NCI-H526 treated with DMSO at 0.1 percent for 48 hours (cell line): ENCODE measurements at places on chromosomes 2 and 18.
A peak's percentile ranks its signal among the peaks of the same experiment; 100 is the strongest.

GRCh38 chr18:14922965-14923565, 175.1 kb downstream of the ANKRD30B start:
- DNase-seq, result no peak

DNA sequence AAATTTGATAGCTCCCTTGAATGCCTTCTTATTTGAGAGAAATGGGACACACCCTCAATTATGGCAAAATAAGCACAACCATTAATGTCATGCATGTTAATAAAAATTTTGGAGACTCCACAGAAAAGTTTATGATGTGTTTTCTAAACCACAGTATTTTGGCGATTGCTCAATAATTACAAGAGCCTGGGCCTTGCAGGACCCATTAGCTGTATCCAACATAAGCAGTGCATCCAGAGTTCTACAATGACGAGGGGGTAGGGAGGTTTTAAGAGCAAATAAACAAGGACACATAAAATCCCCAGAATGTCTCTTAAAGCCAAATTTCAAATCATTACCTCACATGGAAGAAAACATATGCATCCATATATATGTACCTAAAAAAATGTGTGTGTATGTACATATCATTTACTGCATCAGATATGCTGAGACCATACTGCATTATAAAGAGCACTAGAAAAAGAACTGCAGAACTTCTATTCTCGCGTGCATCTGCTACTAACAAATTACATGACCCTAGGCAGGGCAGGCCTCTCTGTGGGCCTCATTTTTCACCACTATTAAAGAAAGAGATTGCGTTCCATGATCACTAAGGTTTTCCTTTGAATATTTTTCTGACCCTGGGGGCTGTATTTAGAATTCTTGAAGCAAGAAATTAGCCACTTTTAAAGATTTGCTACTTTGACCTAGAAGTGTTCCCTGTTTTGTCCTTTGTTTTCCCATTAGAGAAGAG, 38.0 kb downstream of the CMPK2 start:
- no peak for DNase-seq

- DNase-seq, result no peak
Observed at GRCh38 chr2:32442020-32442467, 85.2 kb downstream of the BIRC6 start.

DNA sequence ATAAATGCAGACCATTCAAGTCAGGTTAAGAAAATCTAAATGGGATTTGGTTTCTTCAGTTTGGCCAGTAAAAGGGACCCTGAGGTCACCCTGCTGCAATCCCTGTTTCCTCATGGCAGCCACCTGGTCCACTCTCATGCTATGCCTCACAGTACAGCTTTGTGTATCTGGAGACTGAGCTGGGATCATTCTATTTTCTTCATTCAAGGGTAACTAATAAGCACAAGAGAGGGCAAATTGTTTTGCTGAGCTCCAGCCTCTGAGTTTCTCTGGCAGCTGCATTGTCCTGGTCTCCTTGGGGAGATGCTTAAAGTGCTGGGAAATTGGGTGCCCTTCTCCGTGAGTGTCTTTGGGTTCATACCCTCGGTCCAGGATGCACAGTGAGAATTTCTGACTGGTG, 18.5 kb upstream of the BCL2L11 start:
- DNase-seq, result no peak

- no peak for DNase-seq
Observed at GRCh38 chr2:27966466-27966865, 75.9 kb downstream of the BABAM2 start.

- DNase-seq, result no peak
Observed at GRCh38 chr2:71166812-71167211, 36.4 kb downstream of the MPHOSPH10 start.

- DNase-seq, result no peak
Observed at GRCh38 chr2:211333377-211333776, 777.0 kb downstream of the CPS1 start.

DNA sequence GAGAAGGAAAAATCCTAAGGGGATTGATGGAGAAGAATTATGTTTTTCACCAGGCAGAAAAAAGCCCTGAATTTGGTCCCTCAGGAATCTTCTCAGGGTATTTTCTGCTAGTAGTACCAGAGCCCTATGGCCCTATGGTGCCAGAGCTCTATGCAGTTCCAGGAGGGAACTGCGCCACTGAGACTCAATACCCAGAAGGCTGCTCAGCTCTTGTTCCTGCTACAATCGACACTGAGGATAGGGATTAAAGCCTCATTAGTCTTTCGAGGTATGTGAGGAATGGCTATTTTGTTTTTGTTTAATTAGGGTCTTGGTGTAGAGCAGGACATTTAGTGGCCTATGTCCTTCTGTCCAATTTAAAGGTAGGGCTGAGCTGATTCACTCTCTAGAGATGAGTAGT, 21.7 kb upstream of the PPP3R1 start:
- no peak for DNase-seq

- DNase-seq, result no peak
Observed at GRCh38 chr2:74181739-74182138, 3.1 kb upstream of the MOB1A start.

GRCh38 chr18:4230450-4231168, 224.5 kb downstream of the DLGAP1 start:
- DNase-seq, result no peak

DNA sequence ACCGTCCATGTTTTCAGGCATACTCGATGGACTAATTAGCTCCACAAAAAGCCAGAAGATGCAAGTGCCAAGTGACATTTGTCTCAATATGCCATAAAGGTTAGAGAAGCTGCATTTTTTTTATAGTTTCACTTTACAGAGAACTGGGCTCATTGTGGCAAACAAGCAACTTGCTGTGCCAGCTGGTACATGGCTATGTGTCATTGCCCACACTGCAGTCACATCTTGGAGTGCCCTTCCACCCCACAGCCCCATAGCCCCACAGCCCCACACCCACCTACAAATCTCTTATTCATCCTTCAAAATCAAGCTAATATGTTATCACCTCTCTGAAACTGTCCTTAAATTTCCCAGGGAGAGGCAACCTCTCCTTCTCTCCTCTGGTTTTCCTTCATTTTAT, 451.9 kb downstream of the ARHGAP15 start:
- no peak for DNase-seq

DNA sequence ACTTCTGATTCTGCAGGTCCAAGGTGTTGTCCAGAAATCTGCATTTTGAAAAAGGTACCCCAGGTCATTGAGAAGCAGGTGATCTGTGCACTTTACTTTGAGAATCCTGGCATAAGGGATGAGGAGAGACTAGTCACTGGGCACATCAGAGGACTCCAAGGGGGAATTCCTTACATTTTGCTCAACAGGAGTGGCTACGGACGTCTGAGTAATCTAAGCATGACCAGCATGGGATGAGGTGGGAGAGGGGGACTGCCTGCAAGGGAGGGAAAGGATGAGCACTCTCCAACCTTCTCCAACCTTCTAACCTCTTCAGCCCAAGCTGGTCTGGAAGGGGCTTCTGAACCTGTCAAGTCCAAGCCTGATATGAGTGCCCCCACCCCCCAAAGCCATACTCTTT, 55.5 kb downstream of the MARCHF4 start:
- no peak for DNase-seq

DNA sequence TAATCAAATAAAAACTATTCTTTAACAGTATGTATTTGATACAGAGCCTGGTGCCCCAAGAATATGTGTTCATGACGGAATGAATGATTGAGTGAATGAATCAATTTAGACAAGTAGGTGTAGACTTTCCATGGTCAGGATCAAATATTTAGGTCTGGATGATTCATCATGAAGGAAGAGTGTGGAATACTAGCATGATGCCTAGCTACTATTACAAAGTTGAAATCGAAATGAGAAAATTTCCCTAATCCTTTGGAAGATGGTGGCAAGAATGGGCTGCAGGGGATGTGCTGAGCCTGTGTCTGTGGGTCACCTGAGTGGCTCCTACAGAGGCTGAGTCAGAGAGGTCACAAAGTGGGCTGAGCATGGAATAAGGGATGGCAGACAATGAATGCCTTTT, 3.1 kb upstream of the MALT1 start:
- DNase-seq, result no peak

DNA sequence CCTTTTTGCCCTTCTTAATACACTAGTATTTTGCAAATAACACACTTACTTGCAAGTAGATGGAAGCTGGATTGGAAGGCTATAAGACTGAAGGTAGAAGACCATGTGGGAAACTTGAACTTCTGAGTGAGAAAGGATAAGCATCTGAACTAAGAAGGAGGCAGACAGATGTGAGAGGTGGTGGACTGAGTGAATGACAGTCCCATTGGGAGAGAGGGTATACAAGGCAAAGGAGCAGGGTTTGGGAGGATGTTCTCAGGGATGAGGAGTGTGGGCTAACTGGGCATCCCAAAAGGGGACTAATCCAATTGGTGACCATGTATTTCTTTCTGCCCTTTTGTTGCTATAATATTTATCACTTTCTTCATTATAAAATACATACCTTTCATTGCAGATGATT, 20.4 kb upstream of the SESTD1 start:
- no peak for DNase-seq

GRCh38 chr2:104841744-104842143, 12.2 kb upstream of the POU3F3 start:
- DNase-seq, result no peak

- DNase-seq, result no peak
Observed at GRCh38 chr2:200084036-200084435, 128.7 kb downstream of the MAIP1 start.

- no peak for DNase-seq
Observed at GRCh38 chr2:163213661-163214081, 375.1 kb upstream of the KCNH7 start.

GRCh38 chr2:75528221-75528977, 32.3 kb downstream of the EVA1A start:
- DNase-seq, result no peak

GRCh38 chr18:31402026-31402373, 25.4 kb downstream of the DSG4 start:
- DNase-seq, result no peak

DNA sequence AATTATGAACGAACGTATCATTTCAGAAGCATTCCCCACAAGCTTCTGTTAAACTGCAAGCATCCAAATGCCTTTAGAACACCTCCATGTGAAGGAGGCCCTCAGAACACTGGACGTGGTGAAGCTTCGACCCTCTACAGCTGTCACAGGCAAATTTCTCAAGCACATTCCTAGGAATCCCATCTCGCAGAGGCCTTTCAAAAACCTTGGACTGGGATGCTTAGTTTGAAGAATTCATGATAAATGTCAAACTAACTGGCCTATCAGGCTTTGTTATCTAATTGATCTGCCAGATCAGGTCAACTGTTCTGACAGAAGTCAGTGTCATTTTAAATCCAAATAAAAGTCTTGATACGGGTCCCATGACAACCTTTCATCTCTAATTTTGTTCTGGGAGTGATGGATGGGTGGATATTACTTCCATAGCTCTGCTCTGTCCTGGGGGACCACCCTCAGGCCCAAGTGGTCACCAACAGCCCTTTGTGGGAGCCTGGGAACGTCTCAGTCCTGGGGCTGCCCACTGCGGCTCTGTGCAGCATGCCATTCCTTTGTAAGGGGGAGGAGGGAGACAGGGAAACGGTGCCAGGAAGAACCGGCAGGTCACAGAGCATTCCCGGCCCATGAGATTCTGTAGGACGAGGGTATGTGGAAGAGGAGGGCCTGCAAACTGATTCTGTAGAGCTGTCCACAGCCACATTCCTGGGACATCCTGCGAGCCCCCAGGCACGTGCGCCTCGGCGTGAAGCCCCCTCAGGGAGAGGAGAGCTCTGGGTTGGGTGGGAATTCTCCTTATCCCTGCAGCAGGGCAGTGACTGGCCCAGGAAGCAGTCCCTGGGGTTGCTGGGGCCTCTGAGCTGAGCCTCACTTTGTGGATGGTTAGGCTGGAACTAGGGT, 59.1 kb upstream of the PXDN start:
- no peak for DNase-seq

DNA sequence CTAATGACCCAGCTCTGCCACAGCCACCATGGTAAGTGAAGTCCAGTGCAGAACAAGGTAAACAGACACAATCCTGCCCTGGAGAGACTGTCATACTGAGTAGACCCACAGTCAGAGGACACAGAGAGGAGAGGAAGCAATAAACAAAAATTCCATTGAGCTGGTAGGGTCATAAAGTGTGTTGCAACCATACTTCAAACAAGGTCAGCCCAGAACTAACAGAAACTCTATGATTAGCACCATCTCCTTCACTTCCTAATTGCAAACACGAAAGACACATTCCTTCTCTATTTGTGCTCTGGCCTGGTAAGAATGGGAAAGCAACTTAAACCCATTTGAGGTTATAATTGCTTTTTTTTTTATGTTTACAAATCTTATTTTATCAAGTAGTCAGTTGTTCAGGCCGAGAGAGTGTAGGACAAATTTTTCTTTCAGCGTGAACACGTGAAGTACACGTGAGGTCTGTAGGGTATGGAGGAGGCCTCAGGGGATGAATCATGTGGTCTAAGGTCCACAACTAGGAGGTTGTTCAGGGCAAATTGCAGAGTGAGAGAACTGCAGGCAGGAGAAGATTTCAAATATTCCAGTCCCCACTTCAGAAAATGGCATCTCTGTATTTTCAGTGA, 71.4 kb upstream of the GLS start:
- DNase-seq, result no peak

DNA sequence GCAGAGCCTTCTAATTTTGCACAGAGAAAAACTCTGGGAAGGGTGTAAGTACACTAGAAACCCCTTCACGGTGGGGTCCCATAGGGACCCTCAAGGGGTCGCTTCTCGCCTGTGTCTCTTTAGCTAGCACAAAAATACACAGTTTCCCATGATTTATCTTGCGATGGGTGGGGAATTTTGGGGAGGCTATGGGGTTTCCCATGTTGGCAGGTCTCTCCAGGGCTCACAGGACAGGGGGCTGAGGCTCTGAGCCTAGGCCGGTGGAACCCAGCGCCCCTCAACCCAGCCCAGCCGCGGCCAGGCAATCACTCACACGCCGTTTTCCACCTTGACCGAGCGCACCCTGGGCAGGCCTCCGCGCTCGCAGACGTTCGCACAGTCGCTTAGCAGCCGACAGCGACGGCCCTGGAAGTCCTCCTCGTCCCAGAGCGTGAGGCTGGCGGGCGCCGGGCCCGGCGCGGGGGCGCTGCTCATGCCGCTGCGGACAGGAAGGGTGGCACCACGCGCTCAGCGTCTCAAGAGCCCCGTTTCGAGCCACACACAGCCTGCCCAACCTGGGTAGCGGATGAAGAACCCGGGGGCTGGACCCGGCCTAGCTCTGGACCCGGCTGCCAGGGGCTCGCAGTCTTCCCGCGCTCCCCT, 398 bp downstream of the CRYBA2 start:
- peak; percentile 25 for DNase-seq

GRCh38 chr2:9179572-9180201, 26.9 kb upstream of the ASAP2 start:
- DNase-seq, result peak; percentile 67
